ENCODE measurements at places on chromosomes 5 and 9.

DNA sequence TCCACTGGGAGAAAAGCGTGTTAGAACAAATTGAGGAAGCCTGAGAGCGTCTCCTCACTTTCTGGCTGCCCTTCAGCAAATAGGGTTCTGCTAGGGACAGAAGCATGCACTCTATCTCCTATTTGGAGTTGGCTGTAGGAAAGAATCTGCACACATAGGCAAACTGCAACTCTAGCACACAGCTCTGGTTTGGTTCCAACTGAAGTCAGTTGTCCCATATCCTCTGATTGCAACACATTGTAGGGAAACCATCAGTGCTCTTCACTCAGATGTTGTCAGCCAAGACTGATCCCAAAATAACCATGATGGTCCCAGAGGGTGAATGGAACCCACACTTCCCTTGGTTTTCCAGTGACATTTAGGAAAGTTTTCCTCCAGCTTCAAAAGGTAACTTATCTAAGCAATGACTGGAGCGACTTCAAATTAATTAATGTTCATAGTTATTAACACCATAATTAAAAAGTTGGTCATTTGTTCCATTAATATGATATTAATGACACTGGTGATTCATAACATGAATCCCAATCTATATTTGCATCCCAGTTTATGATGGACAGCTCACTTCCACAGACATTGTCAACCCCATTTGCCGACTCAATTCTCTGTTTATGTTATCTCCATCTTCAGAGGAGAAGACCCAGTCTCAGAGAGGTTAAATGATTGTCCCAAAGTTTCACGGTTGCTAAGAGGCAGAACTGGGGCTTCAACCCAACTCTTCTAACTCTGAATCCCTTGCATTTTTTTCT lies 136.7 kb upstream of the ZNF462 start:
- no peak for DNase-seq

DNA sequence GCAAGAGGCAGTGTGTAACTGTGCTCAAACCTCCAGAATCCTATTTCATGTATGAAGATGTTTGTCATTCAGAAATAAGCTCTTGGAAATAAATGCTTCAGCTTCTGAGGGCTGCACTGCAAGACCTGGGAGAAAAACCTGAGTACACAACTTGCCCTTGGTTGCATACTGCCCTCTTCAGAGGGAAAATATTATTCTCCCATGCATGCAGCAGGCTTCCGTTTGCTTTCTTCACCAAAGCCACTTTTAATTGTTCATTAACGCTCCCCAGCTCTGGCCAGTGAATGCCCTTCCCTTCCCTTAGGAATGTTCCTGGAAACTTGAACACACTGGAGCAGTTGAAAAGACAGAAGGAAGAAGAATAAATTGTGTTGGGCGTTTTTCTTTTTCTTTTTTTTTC lies 2.5 kb upstream of the WHRN start:
- peak; percentile 63 for DNase-seq

GRCh38 chr5:33761139-33761538 lies 130.7 kb downstream of the ADAMTS12 start:
- DNase-seq = no peak

DNA sequence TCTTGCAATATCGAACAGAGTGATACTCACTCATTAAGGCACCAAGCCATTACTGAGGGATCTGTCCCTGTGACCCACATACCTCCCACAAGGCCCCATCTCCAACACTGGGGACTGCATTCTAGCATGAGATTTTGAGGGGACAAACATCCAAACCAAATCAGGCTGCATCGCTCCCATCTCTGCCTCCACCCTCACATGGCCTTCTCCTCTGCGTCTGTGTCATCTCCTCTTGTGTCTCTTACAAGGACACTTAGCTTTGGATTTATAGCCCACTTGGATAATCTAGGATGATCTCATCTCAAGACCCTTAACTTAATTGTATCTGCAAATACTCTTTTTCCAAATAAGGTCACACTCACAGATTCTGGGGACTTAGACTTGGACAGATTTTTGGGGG lies 284.4 kb upstream of the DAP start:
- DNase-seq = no peak

- peak; percentile 52 for DNase-seq
These were observed 177.5 kb upstream of the PPP2R2B start for GRCh38 chr5:147055850-147056566.

- no peak for DNase-seq
These were observed 18.8 kb upstream of the FCN1 start for GRCh38 chr9:134936346-134937163.

- no peak for DNase-seq
These were observed 523.1 kb upstream of the ZNF462 start for GRCh38 chr9:106339882-106340281.

GRCh38 chr9:35367451-35367850 lies 122.5 kb upstream of the RUSC2 start:
- peak; percentile 21 for DNase-seq

DNA sequence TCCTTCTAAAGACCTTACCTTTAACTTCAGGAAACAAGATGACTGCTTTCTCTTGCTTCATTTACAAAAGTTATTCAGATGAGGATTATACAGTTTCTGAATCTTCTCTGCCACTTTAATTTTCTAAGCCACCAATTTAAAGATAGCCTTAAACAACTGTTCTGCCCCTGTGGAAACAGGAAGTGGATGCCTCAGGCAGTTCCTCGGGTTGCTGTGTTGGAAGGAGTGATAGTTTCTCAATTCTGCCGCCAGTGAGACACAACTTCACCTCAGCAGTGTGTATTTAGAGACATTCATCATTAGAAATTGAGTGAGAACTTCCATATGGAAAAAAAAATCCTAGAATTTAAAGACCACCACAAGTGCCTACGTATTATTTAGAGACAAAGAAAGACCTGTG lies 475.1 kb upstream of the WWC1 start:
- peak; percentile 11 for DNase-seq

DNA sequence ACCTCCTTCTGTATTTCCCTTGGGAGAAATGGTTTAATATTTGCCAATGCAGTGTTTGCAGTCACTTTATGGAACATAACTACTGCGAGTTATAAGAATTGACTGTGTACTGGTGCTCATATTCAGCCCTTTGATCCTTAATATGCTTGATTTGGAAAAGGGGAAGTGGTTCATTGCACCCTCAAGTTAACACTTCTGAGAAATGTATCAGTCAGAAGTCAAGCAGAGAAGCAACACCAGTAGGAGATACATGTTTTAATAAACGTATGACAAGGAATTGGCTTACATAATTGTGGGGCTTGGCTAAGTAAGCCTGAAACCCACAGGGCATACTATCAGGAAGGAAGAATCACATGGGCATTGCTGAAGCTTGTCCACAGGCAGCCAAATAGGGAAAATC lies 131.0 kb upstream of the SPRY4 start:
- no peak for DNase-seq

- DNase-seq = no peak
These were observed 57.1 kb downstream of the FOXD1 start for GRCh38 chr5:73391441-73391881.

DNA sequence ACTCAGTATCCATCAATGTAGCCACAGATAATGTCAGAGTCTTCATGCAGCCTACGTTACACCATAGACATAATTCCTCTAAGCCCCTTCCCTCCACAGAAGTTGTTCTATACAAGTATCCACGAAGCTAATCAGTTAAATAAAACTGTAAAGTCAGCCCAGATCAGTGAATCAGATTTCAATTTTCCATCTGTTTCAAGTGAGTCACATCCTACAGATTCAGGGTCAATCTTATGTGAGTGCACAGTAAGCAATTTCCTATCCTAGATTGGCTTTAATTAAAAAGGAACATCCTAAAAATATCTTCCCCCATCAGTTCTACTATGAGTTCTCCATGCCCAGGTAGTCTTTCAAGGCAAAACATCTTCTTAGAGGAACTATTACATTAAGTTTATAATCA lies 402.5 kb downstream of the EFNA5 start:
- no peak for DNase-seq

DNA sequence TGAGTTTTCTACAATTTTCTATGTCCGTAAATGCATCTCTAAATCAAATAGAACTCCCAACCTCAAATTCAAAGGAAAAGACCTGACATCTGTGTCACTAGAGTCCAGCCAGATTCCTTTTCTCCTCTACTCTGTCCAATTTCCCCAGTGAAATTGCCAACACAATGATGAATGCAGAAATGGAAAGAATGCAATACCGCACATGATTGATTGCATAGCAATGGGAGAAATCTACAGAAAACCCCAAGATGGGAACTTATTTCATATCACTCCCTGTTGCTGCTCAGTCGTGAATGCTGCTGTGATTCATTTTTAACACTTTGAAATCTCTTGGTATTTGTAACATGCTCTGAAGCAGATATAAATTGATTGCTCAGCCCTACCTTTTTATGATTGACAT lies 355.1 kb upstream of the TUSC1 start:
- no peak for DNase-seq

GRCh38 chr5:40082313-40082712 lies 597.4 kb upstream of the PTGER4 start:
- no peak for DNase-seq

GRCh38 chr5:62100201-62100600 lies 205.8 kb upstream of the KIF2A start:
- no peak for DNase-seq

GRCh38 chr5:8870349-8870958 lies 675.4 kb downstream of the SEMA5A start:
- DNase-seq = no peak

- peak; percentile 89 for DNase-seq
These were observed 70.7 kb downstream of the ENTREP1 start for GRCh38 chr9:69395718-69396117.
